ENCODE measurements at places on chromosomes 3 and 15. TPM values are rescaled to one million over a fixed set of nuclear protein-coding genes. Genes with fewer than 3 reads are reported as not detected.

XIRP1 gene
- 0.25 TPM for total RNA-seq

GOLGA6D gene
- not detected for total RNA-seq

RLBP1 gene
- not detected for total RNA-seq

MINAR1 gene
- total RNA-seq, result 0.88 TPM

EOMES gene
- 18.6 TPM for total RNA-seq

ITIH1 gene
- total RNA-seq, result not detected

LRRC31 gene
- not detected for total RNA-seq

SLC7A14 gene
- total RNA-seq, result not detected

GPR149 gene
- total RNA-seq, result not detected

XXYLT1 gene
- total RNA-seq, result 9.7 TPM

ADAMTS7 gene
- total RNA-seq, result 0.15 TPM
